Fibroblast of pulmonary artery (primary cell): ENCODE measurements at places on chromosomes 16 and 17.

DNA sequence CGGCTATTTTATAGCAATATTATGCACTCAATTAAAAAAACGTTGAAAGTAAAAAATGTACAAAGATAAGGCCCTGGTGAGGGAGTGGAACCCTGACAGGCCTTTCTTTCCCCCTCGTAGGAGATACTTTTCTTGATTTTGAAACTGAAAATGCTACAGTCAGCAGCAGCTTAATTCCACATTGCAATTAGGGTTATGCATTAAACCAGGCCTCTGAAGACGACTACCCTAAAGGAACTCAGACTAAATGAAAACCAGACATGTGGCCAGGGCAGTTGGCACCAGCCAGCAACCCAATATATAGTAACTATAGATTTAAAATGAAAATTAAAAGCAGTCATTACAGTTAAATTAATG is 463.2 kb upstream of the MAF start:
- DNase-seq, result no peak

GRCh38 chr17:42767512-42767911 is 5.7 kb upstream of the VPS25 start:
- no peak for DNase-seq

- no peak for DNase-seq
These were observed 744 bp downstream of the JPH3 start for GRCh38 chr16:87602821-87603683.

DNA sequence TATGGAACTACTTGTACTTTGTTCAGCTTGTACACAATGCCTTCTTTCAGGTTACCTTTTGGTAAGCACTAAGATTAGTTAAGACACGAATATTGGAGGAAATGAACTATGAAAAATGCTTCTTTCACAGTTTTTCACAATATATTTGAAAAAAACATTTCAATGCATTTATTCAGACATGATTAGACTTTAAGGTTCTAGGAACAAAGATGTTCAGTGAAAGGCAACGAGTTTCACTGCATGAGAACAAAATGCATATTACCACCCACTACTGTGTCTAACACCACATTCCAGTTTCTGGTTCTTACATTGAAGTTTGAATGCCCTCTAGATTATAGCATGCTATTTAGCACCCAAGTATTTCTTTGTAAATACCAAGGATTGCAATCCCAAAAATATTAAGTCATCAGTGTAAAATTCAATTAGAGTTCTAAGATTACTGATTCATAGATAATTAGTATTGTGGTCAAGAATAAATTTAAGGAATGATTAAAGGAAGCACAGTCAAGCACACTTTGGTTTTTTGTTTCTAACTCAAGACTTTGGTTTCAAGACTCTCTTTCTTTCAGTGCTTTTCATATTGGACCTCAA is 261.7 kb downstream of the CEP112 start:
- DNase-seq, result no peak

- DNase-seq, result no peak
These were observed 7.3 kb downstream of the TEX2 start for GRCh38 chr17:64255764-64256163.
